ENCODE measurements at places on chromosomes 4 and X.

GRCh38 chr4:105430811-105431210 lies 43.1 kb downstream of the PPA2 start:
- no peak for DNase-seq

GRCh38 chr4:67701517-67701850 lies 529 bp upstream of the UBA6 start:
- DNase-seq, result no peak

GRCh38 chrX:133676344-133677122 lies 261.2 kb upstream of the GPC4 start:
- no peak for DNase-seq

DNA sequence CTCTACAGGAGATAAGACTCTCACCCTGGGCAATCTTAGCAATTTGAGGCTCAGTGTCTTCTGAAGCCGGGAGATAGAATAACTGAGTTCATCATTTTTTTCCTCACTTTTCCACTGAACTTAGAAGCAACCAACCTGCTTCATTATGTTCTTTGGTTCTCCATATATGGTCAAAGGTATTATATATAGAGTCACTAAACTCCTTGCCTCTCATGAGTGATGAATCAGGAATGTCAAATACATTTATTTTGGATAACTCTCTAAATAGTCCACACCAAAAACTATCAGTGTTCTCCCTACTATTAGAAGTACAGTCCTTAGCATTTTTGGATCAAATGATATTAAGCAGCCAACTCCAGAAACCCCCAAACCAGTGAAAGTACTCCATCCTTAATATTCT lies 421.5 kb upstream of the EPHA5 start:
- no peak for DNase-seq

GRCh38 chr4:145709843-145710242 lies 29.9 kb downstream of the C4orf51 start:
- no peak for DNase-seq

DNA sequence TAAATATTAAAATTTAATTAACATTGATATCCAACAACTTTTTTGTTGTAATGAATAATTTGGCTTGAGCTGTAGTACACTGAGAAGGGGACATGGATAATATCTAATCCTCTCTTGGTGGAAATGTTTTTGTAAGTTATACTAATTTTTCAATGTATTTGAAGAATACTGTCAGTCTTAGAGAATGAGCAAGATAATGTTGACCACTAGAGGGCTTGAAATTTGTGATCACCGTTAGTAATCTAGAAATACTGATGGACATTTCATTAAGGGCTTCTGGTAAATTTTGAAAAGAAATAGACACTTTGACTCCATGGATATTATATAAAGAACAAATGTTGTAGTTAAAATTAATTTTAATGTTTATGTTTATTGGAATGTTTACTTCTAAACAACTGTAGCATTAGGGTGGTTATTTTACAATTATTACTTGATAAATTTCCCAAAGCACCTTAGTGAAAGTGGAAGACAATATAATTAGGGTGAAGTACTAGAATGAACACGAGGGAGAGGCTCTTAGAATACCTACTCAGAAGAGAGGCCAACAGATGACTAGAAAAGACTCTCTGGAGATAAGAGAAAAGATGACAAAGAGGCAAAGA lies 20.0 kb upstream of the CAMK2D start:
- no peak for DNase-seq

DNA sequence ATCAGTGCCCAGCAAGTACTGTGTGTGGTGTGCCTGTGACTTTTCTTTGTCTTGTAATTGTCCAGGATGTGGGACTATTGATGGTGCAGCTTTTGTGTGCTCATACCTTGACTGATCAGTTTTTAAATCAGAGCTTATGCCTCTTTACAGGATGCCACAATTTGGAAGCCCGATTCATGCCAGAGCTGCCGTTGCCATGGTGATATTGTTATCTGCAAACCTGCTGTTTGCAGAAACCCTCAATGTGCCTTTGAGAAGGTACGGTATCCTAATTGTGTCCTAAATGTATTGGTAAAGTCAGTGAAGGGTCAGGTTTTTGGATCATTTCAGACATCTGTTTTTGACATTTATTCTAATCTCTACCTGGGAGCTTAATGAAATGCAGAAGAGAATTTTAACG lies 180.2 kb downstream of the FRAS1 start:
- no peak for DNase-seq

DNA sequence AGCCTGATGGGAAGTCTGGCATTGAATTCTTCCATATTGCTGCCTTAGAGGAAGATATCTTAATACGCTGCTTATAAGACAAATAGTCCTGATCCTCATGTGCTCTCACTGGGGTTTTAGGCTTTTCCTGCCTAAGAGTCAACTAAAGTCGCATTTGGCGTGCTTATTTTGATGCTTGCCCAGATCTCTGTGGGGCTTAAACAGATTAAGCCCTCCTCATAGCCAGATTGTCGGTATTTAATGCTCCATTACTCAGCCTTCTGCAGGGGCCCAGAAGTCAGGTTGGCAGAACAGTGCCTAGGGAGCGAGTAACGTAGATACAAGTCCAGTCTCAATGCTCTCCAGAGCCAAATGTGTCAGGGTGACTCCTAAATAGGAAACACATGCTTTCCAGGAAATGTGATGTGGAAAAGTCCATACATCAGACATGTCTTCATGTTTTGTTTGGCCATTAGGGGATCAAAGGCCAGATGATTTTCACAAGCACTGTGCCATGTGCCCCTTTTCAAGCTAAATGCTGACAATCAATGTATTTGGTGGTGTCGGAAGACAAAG lies 262.8 kb downstream of the PRDM5 start:
- no peak for DNase-seq

- DNase-seq, result no peak
These were observed 171.9 kb downstream of the DKK2 start for GRCh38 chr4:106864231-106864630.

- DNase-seq, result no peak
These were observed 23.0 kb upstream of the RADX start for GRCh38 chrX:106588801-106589200.

GRCh38 chr4:125244848-125245450 lies 69.8 kb upstream of the FAT4 start:
- no peak for DNase-seq

GRCh38 chr4:158906073-158906472 lies 137.2 kb downstream of the FNIP2 start:
- DNase-seq, result no peak

DNA sequence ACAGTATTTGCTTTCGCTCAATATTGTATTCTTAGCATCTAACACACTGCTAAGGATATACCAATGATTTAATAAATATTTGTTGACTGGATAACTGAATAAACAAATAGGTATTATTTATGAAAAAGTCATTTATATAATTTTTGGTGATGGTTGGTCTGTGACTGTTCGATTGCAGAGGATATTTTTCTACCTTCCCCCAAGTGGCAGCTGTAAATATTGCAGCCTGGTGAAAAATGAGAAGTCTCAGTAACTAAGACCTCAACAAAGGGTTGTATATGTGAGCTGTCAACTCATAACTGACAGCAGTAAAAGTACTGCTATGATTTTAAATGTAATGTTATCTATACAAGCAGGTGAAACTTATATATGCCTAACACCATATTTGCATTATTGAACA lies 36.0 kb downstream of the HTR2C start:
- no peak for DNase-seq

Data from cortex of kidney (tissue), 1 donor.